T47D (cell line): ENCODE measurements at places on chromosomes 6 and 20.

- DNase-seq: no peak
Observed at GRCh38 chr6:105504706-105505105, 101.8 kb upstream of the PREP start.

- DNase-seq: no peak
Observed at GRCh38 chr20:62550087-62550632, 74.4 kb upstream of the GATA5 start.

DNA sequence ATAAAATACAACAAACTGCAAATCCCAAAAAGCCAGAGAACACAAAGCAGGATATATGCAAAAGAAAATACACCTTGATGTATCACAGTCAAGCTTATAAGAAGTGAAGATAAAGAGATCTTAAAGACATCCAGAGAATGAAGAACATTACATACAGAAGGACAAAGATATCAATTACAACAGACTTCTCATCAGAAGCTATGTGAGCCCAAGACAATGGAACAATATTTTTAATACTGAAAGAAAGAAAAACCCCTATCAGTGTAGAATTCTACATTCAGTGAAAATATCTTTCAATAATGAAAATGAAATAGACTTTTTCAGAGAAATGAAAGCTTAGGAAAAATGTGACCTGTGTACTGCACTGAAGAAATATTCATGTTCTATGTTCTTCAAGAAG is 104.5 kb upstream of the PHACTR3 start:
- no peak for DNase-seq

GRCh38 chr6:131372535-131372934 is 200.5 kb upstream of the ARG1 start:
- no peak for DNase-seq

DNA sequence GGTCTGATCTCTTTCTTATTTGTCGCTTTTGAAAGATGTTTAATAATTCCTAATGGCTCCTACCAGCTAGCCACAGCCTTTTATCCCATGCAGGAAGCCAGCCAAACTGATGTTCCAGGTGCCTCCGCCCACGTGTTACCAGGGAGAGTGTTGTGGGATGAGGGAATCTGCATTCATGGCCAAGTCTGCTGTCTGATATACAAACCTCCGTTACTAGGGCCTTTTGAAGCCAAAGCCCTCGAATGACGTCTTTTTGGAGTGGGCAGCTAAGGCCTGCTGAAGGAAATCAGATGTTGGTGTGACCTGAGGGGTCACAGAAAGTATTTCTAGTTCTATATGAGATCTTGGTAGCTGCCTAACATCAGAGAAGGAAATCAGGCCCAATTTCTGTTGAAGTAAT is 21.3 kb downstream of the STK35 start:
- DNase-seq: no peak

DNA sequence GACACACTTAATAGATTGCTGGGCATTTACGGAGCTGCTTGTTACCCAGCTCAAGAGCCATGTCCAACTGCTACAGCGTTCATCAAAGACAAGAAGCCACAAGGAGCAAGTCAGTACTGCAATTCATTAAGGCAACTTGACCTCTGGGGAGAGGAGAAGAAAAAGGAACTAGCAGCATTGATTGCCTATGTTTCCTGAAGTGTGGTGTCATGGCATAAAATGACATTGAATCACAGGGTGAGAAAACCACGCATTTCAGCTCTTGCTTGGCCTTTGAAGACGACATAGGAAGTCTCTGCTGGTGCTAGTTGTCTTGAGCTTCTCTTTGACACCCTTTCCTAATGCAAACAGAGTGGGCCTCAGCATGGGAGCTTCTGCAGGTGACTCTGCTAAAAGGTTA is 139.1 kb downstream of the CDH26 start:
- DNase-seq: no peak

DNA sequence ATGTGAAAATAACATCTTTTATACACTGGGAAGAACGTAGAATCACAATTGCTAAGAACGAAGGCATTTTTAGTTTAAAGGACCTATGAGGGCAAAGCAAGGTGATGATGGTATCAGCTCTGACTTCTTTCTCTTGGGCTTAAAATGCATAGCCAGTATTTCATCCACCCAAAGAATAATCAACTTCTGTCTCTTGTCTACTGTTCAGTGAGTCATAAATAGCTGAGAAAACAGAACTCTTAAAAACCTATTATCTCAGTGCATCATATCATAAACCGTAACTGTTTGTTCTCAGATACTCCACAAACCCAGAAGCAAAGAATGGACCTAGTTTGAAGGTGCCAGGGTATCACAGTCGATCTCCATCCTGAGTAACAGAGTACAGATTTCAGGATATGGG is 5.2 kb downstream of the PHF10 start:
- DNase-seq: no peak

DNA sequence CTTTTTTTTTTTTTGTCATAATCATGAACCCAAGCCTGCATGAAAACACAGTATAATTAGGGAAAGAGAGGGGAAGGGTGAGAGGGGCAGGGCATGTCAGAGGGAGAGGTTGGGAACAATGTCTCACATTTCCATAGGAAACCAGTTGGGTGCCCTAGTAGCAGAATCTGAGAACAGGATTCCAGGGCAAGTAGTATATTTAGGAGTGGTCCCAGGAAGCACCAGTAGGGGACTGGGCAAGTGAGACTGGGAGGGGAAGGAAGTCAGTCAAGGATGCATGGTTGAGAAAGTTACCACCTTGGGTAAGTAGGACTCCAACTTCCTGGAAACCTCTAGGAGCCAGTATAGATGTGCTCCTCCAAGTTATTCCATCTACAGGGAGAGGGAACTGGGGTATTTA is 88.6 kb upstream of the MAFB start:
- DNase-seq: no peak

DNA sequence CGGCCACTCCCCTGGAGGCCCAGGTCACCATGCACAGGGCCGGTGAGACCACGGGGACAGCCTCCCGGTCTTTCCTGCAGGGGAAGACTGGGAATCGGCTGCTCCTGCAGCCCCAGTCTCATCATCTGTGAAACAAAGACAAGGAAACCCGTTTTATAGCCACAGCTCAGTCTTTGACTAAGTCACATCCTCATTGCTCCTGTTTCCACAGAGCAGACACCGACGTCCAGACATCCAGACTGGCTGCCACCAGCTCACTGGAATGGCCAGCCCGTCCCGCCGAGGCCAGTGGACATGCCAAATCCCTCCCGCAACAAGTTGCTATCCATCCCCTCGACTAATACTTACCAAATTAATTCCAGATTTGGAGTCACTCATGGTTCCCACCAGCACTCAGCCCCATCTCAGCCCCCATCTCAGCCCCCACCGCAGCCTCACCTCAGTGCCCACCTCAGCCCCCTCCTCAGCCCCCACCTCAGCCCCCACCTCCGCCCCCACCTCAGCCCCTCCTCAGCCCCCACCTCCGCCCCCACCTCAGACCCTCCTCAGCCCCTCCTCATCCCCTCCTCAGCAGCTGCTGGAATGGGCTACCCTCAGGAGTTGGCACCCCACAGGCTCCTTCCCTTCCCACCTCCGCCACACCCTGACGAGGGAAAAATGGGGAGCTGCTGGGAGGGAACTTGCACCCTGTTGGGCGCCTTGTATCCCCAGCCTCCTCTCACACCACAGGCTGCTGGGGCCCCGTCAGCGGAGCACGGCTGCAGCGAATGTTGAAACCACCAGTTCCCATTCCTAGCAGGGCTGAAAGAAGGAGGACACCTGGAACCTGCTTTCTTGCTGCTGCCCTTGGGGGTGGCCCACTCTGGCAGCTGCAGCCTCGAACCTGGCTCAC is 48.7 kb downstream of the YTHDF1 start:
- DNase-seq: peak; percentile 45

GRCh38 chr6:67639161-67639560 is 995.9 kb upstream of the ADGRB3 start:
- no peak for DNase-seq

DNA sequence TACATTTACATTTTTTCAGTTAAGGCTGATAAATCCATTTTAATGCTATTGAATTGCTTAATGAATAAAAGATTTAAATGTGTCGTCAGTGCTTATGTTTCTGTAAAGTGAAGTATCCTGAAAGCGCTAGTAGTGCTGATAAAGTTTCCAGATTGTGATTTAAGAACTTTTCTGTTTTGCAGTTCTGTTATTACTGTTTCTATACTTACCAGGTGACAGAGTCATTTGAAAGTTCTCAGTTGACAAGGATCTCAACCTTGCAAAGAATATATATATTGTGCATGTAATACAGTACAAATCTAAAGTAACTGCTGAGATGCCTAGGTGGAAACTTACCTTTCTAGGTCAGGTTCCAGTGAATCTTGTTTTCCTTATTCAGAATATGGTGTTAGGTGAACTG is 201.8 kb downstream of the ARID1B start:
- DNase-seq: no peak

GRCh38 chr20:8033151-8033841 is 13.7 kb upstream of the TMX4 start:
- DNase-seq: no peak

- DNase-seq: no peak
Observed at GRCh38 chr20:55174635-55175034, 699.2 kb downstream of the DOK5 start.

GRCh38 chr6:105897131-105897530 is 189.0 kb upstream of the PRDM1 start:
- DNase-seq: no peak

DNA sequence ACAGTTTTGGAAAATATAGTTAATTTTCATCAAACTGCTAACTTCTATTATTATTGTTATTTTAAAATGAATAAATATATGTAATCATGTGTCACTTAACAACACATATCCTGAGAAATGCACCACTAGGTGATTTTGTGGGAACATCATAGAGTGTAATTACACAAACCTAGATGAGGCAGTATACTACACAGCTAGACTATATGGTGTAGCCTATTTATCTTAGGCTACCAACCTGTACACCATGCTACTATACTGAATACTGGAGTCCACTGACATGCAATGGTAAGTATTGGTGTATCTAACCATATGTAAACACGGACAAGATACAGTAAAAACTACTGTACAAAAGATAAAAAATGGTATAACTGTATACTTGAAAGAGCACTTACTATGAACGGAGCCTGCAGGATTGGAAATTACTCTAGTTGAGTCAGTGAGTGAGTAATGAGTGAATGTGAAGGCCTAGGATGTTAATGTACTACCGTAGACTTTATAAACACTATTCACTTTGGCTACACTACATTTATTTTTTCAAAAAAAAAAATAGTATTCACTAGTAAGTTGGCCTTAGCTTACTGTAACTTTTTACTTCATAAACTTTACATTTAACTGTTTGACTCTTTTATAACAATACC is 72.4 kb downstream of the ASCC3 start:
- DNase-seq: no peak

DNA sequence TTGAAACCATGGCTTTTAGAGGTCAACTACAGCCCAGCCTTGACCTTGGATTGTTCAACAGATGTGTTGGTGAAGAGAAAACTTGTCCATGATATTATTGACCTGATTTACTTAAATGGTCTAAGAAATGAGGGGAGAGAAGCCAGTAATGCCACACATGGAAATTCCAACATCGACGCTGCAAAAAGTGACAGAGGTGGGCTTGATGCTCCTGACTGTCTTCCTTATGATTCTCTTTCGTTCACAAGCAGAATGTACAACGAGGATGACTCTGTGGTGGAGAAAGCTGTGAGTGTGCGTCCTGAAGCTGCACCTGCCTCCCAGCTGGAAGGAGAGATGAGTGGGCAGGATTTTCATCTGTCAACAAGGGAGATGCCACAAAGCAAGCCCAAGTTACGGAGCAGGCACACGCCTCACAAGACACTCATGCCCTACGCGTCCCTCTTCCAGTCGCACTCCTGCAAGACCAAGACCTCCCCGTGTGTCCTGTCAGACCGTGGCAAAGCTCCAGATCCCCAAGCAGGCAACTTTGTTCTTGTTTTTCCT is 16.2 kb downstream of the TTLL2 start:
- DNase-seq: no peak

DNA sequence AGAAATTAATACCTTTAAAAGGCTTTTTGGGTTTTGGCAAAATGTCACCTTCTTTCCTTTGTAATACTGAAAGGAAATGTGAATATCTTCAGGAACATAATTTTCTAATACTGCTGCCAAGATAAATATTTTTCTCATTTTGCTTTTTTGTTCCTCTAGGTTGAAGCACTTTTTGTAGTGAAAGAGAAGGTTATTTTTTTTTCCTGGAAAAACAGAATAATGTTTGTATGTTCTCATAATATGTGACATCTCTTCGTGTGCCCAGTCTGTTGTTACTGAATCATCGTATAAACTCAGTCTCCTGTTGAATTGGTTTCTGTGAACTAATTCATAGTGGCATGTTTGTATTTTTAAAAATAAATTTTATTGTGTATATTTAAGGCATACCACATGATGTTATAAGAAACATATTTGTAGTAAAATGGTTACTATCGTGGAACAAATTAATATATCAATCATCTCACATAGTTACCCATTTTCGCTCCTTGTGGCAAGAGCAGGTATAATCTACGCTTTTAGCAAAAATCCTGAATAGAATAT is 74.4 kb downstream of the SH3BGRL2 start:
- no peak for DNase-seq

DNA sequence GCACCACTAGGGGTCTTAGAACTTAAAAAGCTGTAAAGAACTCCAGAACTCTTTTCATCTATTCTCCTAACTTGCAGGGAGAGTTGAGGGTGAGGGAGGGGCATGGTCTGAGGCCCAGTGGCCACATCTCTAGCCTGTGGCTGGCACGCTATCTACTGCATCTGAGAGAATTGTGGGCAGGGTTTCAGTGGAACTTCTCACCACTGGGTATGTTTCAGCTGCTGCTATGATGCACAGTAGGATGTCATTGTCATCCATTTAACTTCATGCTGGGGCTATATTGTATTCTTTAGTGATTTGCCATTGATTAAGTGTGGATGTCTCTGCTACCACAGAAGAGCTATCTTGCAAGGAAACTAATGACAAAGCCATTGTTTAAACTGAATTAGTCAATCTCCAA is 4.5 kb downstream of the TMEM14A start:
- no peak for DNase-seq

GRCh38 chr6:145626857-145627256 is 108.5 kb downstream of the EPM2A start:
- no peak for DNase-seq

- no peak for DNase-seq
Observed at GRCh38 chr6:5565971-5566370, 304.7 kb downstream of the FARS2 start.

- peak; percentile 89 for DNase-seq
Observed at GRCh38 chr6:118146584-118146983, 239.5 kb downstream of the SLC35F1 start.

DNA sequence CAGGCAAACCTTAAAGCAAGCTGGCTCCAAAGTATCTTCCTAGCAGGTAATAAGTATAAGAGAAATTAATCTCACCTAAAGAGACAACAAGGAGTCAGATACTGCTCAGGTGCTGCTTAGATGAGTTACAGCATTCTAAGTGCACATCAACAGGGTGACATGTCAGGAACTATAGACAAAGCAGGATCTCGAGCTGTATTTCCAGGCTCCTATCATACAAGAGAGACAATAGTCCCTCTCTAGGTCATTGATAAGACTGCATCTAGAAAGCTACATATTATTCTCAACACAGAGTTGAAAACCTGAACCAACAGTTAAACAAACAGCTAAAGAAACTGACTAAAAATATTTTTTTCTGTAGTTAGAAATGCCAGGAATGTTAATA is 3.9 kb downstream of the PTPRK start:
- DNase-seq: no peak
